Mesothelial cell of epicardium (in vitro differentiated cells): ENCODE measurements at places on chromosomes 2 and 18. TPM values are rescaled to one million over a fixed set of nuclear protein-coding genes. Genes with fewer than 3 reads are reported as not detected.

PLGLB2 gene
- 7.4 to 8.1 TPM (median 7.5 TPM) in 3 replicates for total RNA-seq

SLC16A14 gene
- total RNA-seq = 9.5 to 10.1 TPM (median 9.7 TPM) in 3 replicates

- H3K27ac ChIP-seq = no peak overlapping the region
- no peaks in the 10 kb centered on the region for H3K36me3 ChIP-seq
- no peak for DNase-seq
- H3K27me3 ChIP-seq = peaks cover 18% of the 10 kb centered on the region
- no peaks in the 10 kb centered on the region for H3K4me1 ChIP-seq
- no peak overlapping the region for H3K4me3 ChIP-seq
These were observed 13.2 kb upstream of the CTIF start for GRCh38 chr18:48525671-48526070.

DNA sequence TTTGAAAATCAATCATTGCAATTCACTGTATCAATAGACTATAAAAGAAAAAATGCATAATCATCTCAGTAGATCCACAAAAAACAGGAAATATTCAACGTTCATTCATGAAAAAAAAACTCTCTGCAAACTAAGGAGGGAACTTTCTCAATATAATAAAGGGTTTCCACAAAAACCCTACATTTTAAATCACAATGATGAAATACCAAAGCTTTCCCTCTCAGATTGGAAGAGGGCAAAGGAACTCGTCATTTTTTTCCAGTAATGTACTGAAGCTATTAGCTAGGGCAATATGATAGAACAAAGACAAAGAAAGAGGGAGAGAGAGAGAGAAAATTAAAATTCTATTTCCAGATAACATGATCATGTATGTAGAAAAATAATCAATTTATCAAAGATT is 167.1 kb upstream of the RBMS1 start:
- no peak overlapping the region for H3K4me3 ChIP-seq
- H3K4me1 ChIP-seq = peaks cover 40% of the 10 kb centered on the region
- H3K27ac ChIP-seq = no peak overlapping the region
- no peak for DNase-seq
- H3K36me3 ChIP-seq = no peaks in the 10 kb centered on the region
- no peaks in the 10 kb centered on the region for H3K27me3 ChIP-seq

DNA sequence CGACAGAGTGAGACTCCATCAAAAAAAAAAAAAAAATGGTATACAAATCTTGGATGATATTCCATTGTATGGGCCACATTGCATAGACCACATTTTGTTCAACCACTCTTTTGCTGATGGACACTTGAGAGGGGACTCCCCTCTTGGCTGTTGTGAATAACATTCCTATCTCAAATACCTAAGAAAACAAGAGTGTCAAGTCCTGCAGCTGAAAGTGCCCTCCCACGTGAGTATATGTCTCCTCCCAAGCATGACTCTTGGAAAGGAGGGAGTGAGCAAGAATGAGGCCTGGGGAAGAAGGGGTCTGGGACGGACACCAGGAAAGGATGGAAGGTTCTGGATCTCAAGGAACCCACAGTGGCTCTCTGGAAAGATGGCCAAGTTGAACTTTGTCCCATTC is 36.0 kb upstream of the NPAS2 start:
- peaks cover 2% of the 10 kb centered on the region for H3K27me3 ChIP-seq
- peaks cover 2% of the 10 kb centered on the region for H3K4me1 ChIP-seq
- no peaks in the 10 kb centered on the region for H3K36me3 ChIP-seq
- no peak for DNase-seq
- no peak overlapping the region for H3K27ac ChIP-seq

- peaks cover 11% of the 10 kb centered on the region for H3K4me1 ChIP-seq
- H3K4me3 ChIP-seq = no peak overlapping the region
- H3K27ac ChIP-seq = no peak overlapping the region
- H3K27me3 ChIP-seq = no peaks in the 10 kb centered on the region
- no peak for DNase-seq
- H3K36me3 ChIP-seq = no peaks in the 10 kb centered on the region
These were observed 14.3 kb downstream of the EDAR start for GRCh38 chr2:108974674-108975073.

GRCh38 chr2:2014251-2014771 is 270.0 kb upstream of the PXDN start:
- H3K27me3 ChIP-seq = peaks cover 31% of the 10 kb centered on the region
- H3K27ac ChIP-seq = no peak overlapping the region
- H3K4me1 ChIP-seq = no peaks in the 10 kb centered on the region
- H3K4me3 ChIP-seq = no peak overlapping the region

- peaks cover 2% of the 10 kb centered on the region for H3K4me1 ChIP-seq
- H3K27ac ChIP-seq = no peak overlapping the region
- peaks cover 2% of the 10 kb centered on the region for H3K27me3 ChIP-seq
- no peaks in the 10 kb centered on the region for H3K36me3 ChIP-seq
These were observed 16.4 kb upstream of the THADA start for GRCh38 chr2:43611987-43612894.

DNA sequence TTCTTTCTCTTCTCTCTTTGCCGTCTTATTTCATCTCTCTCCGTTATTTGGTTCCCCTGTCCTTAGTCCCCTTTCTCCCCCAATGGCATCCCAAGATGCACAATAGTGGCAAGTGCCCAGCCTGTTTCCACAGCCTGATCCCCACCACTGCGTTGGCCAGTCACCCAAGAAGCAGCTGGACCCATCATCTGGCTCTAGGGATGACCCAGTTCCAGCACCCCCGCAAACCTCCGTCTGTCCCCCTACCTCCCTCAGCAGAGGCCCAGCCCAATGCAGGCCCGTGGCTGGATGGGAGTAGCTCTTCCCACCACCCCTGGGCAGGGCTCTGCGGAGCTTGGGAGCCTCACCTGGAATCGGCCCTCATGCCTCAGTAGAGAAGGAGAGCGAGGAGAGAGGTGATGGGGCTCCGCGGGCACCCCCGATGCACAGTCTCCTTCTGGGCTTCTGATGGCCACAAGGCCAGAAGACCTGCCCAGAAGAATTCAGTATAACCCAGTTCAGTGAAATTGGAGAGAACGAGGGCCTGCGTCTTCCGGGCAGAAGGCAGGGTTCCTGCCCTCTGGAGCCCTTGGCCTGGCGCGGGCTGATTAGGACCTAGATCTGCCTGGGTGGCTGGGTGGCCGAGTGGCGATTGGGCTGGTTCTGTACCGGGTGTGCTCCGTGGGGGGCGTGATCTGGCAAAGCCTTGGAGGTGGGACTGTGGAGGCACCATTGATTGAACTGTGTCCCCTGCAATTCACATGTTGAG is 50.9 kb downstream of the RRM2 start:
- no peak overlapping the region for H3K4me3 ChIP-seq
- no peaks in the 10 kb centered on the region for H3K36me3 ChIP-seq
- DNase-seq = no peak

DNA sequence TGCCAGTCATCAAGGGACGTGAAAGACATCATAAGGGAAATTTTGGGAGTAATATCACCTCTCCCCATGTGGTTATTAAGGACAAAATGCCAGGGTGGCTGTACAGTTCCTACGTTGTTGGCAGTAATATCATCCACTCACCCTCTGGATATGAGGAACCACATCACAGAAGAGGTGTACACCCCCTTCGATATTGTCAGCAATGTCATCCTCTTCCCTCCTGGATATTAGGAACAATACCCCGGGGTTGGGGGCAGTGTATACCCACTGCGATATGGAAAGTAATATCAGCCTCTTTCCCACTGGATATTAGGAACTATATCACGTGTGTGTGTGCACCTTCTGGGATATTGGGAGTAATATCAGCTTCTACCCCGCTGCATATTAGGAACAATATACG is 1933.3 kb downstream of the SUCLG1 start:
- peaks cover 4% of the 10 kb centered on the region for H3K27me3 ChIP-seq
- no peak overlapping the region for H3K27ac ChIP-seq

GRCh38 chr2:65877331-65878010 is 445.1 kb upstream of the SPRED2 start:
- H3K27me3 ChIP-seq = no peaks in the 10 kb centered on the region
- peak overlapping the region; percentile 84 for H3K27ac ChIP-seq
- no peak for DNase-seq
- no peaks in the 10 kb centered on the region for H3K36me3 ChIP-seq
- H3K4me3 ChIP-seq = no peak overlapping the region
- peaks cover 21% of the 10 kb centered on the region for H3K4me1 ChIP-seq
